ENCODE measurements at places on chromosomes 12 and 14.

DNA sequence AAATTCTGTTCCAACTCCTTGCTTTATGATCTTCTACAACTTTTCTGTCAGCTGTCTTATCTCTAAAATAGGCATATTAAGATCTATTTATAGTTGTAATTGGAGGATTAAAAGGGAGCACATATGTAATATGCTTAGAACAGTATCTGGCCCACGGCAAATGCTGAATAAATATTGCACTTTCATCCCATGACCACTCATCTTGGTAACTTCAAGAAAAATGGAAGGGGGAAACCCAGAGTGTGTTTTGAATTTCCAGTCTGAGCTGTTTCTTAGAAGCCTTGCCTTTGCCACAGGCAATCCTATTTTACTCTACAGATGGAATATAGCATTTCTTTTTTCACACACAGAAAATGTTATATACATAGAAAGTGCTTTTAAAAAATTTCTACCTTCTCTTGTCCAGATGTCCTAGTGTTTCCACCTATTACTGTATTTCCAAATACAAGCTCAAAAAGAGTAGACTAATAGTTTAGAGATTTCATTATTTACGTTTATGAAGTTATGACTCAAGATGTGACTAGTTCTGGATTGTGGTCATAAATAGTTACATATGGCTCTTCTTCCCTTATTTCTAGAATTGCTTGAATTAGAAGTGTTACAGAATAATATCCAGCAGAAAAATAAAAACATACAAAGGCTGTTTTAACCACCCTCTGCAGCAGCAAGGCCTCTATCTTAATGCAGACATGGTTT is 6.2 kb upstream of the STXBP6 start:
- DNase-seq: no peak

- no peak for DNase-seq
Observed at GRCh38 chr14:94382099-94382715, 6.2 kb downstream of the SERPINA1 start.

GRCh38 chr12:57519796-57520052 is 590 bp downstream of the DDIT3 start:
- peak; percentile 15 for DNase-seq

- no peak for DNase-seq
Observed at GRCh38 chr14:59461891-59462290, 3.3 kb downstream of the GPR135 start.

DNA sequence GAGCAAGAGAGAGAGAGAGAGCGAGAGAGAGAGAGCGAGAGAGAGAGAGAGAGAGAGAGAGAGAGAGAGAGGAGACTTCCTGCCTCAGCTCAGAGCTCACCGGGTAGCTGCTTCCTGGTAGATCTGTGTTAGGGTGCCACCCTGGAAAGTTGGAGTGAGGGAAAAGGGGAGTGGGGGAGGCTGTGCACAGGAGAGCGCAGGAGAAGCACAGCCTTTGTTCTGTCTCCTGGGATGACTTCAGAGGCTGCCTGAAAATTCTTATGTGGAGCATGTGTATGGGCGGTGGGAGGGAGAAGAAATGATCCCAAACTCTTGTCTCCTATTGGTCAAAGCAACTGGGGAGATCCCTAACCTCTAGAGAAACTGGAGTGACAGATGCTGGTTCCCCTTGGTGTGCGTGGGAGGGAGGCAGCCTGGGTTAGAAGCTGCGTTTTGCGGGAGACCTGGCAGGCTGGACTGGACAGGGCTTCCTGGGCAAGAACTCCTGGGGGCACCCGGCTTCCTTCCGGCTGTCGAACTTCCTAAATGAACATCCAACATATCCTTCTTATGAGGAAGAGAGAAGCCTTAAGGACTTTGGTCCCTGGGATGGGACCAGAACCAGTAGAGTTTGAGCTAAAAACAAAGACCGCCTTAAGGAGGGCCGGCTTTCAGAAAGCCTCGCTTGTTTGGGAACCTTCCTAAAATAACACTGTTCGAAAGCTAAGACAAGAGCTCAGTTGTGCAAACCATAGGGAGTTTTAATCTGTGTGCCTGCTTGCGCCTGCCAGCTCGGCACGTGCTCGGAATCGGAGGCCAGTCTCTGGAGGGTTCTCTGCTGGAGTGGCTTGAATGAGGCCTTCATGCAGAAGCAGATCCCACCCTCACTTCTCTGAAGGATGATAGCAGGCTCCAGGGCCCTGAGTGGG is 30.4 kb upstream of the BEGAIN start:
- DNase-seq: no peak

GRCh38 chr14:98070536-98070935 is 1201.5 kb downstream of the BCL11B start:
- no peak for DNase-seq

- no peak for DNase-seq
Observed at GRCh38 chr14:95011445-95012006, 145.8 kb downstream of the DICER1 start.

- no peak for DNase-seq
Observed at GRCh38 chr12:102708108-102708507, 208.9 kb downstream of the PAH start.

- DNase-seq: no peak
Observed at GRCh38 chr14:60160422-60160821, 4.8 kb downstream of the DHRS7 start.

- DNase-seq: no peak
Observed at GRCh38 chr14:92943855-92944570, 21.1 kb downstream of the CHGA start.

- no peak for DNase-seq
Observed at GRCh38 chr12:20097626-20098025, 270.7 kb upstream of the PDE3A start.

GRCh38 chr12:56304872-56305590 is 4.9 kb upstream of the CS start:
- DNase-seq: no peak

- DNase-seq: no peak
Observed at GRCh38 chr12:21337959-21338744, 3.4 kb upstream of the SLCO1A2 start.

GRCh38 chr12:19435831-19436497 is 3.3 kb upstream of the AEBP2 start:
- no peak for DNase-seq

DNA sequence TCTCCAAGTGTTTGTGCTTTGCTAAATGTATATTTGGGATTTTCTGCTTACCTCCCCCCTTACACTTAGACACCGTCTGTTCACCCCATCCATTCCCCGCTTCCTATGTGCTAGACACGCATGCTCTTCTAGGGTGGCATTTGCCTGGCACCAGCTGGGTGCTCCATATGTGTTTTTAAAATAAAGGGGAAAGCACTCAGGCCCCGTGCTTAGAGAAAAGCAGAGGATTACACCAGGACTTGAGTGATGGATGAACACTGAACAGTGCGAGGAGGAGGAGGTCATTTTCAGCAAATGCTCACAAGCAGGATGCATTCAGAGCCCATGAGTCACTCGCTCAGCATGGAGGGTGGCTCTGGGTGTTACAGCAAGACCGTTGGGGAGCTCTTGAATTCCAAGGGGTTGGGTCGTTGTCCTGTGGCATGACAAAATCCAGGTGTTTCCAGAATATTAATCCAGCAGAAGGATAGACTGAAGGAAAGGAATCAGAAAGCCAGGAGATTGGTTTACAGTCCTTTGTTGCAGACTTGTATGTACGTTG is 2.9 kb upstream of the BDKRB1 start:
- DNase-seq: no peak

- no peak for DNase-seq
Observed at GRCh38 chr14:101354726-101355125, 206.6 kb upstream of the DIO3 start.
